ENCODE measurements at places on chromosomes 11 and 22.

GRCh38 chr11:15943418-15944197 is 412.7 kb downstream of the SOX6 start:
- DNase-seq, result no peak

- no peak for DNase-seq
These were observed 588 bp upstream of the FAT3 start for GRCh38 chr11:92224054-92224406.

DNA sequence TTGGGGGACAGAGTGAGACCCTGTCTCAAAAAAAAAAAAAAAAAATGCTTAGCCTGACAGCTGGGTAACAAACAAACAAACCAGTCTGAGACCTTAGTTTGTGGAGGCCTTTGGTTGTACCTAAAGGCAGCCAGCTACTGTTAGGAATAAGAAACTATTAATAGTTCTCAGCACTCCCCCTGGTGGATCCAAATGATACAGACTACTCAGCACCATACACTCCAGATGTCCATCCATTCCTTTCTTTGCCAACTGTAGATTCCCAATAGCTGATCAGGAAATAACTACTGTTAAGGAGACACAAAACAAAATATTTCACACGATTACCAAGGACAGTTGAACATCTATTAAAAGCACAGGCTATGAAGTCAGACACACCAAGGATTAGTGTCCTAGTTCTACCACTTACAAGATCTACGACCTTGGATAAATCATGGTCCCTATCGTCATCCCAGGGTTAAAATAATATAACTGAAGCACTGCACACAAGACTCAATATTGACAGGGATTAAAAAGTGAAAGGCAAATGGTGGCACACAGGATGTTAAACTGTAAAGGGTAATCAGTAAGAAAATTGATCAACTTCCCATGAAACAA is 17.2 kb downstream of the CLDN25 start:
- DNase-seq, result peak; percentile 44

DNA sequence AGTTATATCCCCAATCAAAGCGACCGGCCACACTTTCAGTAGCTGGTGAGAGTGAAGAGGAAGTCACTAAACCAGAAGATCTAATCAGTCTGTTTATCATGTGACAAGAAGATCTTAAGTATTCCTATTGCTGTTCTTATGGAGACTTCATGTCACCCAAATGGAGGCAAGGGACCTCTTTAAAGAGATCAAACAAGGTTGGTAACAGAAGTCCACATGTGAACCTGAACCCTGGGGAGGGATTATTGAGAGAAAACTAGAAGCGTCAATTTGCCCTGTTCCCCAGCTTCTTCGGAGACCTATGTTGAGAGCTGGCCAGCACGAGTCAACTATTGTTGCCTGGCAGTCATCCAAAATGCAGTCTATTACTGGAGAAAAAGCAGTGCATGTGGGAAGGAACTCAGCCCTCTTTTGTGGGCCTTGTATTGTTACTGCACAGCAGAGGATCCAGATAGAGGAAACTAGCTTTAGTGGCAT is 76.9 kb upstream of the CTSC start:
- no peak for DNase-seq

DNA sequence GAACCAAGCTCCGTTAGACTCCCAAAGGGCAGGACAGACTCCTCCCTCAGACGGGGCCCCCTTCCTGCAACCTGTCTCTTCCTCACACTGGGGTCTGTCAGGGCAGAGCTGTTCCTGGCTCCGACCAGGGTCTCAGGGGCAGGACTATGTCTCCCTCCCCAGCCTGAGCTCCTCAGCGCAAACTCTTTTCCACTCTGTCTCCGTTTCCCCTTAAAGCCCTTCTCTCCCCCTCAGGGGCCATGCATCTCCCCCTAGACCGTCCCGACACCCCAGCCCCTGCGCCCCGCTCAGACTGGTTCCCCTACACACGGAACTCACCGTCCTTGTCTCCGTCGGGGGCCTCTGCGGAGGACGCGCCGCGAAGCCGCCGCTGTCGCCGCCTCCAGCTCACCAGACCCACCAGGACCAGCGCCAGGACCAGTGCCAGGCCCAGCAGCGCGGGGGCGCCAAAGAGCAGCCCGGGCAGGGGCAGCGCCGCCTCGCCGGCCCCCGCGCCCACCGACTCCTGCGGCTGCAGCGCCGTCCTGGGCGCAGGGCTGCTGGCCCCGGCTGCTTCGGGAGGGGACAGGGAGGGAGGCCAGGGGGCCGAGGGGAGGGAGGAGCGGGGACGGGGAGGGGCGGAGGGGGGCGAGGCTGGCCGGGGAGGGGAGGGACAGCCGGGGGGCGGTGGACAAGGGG is 684 bp downstream of the TNFRSF13C start:
- no peak for DNase-seq

DNA sequence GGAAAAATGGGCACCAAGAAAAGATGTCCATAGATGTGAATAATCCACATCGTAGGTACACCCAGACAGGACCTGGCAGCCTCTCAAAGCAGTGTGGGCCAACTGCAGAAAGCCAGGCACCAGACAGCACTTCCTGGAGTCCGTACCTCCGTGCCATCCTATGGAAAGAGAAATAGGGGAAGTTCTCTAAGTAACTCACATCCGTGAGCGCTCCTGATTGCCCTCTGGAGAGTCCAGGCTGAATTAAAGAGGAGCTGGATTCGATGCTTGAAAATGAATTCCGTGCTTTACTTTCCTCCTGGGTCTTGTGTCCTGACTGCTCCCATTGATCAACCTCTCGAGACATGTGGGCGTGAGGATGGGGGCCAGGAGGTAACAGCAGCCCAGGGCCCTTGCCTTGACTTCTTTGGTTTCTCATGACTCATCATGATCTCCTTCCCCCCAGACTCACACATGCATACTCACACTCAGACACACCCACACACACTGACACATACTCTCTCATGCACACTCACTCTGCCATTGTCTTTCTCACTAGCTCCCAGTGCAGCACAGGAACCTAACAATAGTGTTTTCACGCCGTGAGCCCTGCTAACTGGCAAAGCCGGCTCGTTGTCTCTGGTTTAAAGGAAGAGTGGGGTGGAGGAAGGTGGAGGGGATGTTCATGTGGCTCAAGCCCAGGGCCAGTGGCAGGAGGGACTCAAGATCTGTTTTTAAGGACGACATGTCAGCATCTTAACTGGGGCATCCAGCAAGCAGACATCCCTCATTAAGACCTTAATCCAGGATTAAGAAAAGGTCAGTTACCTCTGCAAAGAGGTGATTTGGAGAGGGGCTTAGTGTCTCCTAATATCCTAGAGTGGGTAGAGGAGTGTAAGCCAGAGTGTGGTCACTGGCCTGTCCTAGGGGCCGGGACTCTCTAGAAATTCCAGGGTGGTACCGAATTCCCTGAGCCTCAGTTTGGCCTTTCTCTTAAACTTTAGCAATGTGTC is 104.2 kb downstream of the SCN3B start:
- DNase-seq, result peak; percentile 88

Measured in WERI-Rb-1 (cell line).